ENCODE measurements at places on chromosomes 16 and 17. TPM values are rescaled to one million over a fixed set of nuclear protein-coding genes. Genes with fewer than 3 reads are reported as not detected.

MPO gene
- not detected for total RNA-seq

TGFB1I1 gene
- total RNA-seq = 32.5 TPM

KRTAP2-3 gene
- not detected for total RNA-seq

SP6 gene
- 4.0 TPM for total RNA-seq

CYGB gene
- 6.0 TPM for total RNA-seq

KRT40 gene
- not detected for total RNA-seq

CIBAR2 gene
- total RNA-seq = not detected

G6PC1 gene
- 0.08 TPM for total RNA-seq

RAC3 gene
- 39.4 TPM for total RNA-seq

ZNF174 gene
- total RNA-seq = 14.4 TPM

CES5A gene
- total RNA-seq = not detected

ACSM3 gene
- 0.44 TPM for total RNA-seq

RRAD gene
- total RNA-seq = 4.3 TPM

PRSS33 gene
- total RNA-seq = 0.59 TPM

NDRG4 gene
- total RNA-seq = 5.1 TPM

GRCh38 chr16:27995378-27995777, 68.1 kb downstream of the GSG1L start:
- DNase-seq = no peak

DNA sequence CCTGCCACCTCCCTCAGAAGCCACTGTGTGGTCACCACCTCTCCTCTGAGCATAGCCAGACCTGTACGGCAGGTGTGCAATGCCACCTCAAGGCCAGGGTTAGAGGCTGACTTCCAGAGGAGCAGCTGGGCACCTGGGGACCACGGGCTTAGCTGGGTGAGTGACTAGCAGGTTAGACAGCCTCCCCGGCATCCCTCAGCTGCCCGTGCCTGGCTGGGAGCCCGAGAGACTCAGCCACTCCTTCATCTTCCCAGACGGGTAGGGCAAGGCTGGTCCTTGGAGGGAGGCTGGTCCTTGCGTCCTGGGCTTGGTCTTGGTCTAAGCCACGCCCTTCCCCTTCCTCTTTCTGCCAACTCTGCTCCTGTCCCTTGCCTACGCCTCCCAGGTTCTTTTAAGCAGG, 7.8 kb downstream of the CRHR1 start:
- DNase-seq = no peak

DNA sequence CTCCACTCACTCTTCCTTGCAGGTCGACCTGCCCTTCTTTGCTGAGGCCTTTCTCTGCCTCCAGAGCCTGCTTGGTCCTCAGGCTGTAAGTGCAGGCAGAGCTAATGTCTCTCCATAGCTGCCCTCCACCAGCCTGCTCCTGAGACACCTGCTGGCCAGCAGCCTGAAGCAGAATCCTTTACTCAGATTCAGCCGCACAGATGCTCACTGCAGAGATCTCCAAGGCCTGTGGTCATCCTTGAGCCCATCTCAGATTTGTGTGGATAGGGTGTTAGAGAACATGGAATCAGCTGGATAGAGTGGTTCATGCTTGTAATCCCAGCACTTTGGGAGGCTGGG, 11.5 kb downstream of the DEXI start:
- no peak for DNase-seq

DNA sequence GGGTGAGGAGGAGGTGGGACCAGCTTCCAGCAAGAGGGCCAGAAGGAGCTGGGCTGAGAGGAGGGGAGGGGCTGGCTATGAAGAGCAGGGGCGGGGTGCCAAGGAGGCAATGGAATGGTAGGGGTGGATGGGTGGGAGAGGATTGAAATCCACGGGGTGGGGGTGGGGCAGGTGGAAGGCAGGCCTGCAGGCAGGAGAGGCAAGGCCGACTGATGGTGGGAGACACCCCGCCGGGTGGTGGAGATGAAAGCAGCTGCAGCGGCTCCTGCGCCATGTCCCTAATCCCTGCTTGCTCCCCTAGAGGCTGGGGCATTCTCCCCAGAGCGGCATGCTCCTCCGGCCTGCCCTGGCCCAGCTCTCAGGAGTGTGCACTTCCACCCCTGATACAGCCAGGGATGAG, 27.8 kb upstream of the TAC4 start:
- no peak for DNase-seq

DNA sequence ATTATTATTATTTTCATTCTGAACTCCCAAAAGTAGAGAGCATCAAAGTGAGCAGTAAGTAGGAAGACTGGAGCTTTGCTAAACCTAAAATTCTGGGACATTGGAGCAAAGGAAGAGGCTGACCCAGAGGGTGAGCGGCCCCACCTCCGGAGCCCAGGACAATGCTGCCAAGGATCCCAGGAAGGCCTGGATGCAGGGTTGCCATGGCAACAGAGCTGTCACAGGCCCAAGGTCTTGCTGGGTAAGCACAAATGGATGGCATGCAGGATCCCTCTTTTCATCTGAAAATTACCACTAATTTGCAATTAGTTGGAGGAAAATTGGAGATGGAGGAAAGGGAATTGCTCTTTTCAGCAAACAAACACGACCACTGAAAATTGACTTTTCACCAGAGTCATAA, 457.9 kb upstream of the CDH5 start:
- no peak for DNase-seq

DNA sequence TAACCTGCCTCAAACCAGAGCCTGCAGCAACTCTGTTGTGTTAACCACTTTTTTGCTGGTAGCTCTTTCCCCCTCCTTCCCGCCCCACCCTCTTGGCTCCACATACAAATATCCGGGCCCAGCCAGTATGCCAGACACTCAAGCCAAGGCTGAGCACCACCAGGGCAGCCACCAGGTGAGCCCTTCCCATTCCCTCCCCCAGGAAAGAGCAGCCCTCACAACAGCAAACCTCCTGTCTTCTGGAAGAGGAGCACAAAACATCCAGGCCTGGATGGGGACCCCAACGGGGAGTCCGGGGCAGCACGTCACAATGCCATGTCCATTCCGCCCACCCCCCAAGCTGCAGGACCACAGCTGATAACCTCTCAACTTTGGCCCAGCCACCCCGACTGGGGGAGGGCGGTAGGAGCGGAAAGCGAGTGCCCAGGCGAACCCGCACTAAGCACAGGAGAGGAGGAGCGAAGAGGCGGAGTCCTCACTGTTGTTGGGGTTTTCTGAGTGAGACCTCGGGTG, 757 bp downstream of the ORMDL3 start:
- no peak for DNase-seq

GRCh38 chr16:9148374-9149015, 57.1 kb downstream of the HAPSTR1 start:
- no peak for DNase-seq

GRCh38 chr17:60087882-60088669, 9.4 kb upstream of the HEATR6 start:
- DNase-seq = no peak

DNA sequence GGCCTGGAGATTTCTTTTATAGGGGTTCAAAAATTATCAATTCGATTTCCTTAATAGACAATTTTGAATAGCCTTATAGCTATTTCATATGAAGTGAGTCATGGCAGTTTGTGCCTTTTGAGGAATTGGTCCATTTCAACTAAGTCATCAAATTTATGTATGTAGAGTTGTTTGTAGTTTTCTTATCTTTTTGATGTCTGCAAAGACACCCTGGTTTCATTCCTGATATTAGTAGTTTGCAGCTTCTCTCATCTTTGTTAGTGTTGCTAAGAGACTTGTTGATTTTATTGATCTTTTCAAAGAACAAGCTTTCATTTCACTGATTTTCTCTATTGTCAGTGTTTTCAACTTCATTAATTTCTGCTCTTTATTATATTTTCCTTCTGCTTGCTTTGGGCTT, 44.2 kb downstream of the N4BP1 start:
- DNase-seq = no peak

DNA sequence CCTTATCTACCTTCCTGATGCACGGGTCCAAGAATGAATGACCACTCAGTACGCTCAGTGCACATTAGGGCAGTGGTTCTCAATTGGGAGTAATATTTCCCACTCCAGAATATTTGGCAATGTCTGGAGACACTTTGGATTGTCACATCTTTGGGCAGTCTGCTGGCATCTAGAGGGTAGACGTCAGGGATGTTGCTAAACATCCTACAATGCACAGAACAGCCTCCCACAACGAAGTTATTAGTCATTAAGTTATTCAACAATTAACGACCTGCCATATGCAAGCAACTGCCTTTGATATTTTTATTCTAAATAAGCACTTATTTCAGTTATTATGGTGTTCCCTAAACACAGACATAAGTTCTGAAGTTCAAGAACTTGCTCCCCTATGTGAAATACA, 669.3 kb downstream of the TOX3 start:
- DNase-seq = no peak

- DNase-seq = no peak
These were observed 538.5 kb upstream of the CDH11 start for GRCh38 chr16:65660390-65660789.

- peak; percentile 71 for DNase-seq
These were observed 13.6 kb downstream of the CEP20 start for GRCh38 chr16:15874745-15875314.

GRCh38 chr16:59046335-59046734, 312.2 kb upstream of the GOT2 start:
- DNase-seq = no peak

DNA sequence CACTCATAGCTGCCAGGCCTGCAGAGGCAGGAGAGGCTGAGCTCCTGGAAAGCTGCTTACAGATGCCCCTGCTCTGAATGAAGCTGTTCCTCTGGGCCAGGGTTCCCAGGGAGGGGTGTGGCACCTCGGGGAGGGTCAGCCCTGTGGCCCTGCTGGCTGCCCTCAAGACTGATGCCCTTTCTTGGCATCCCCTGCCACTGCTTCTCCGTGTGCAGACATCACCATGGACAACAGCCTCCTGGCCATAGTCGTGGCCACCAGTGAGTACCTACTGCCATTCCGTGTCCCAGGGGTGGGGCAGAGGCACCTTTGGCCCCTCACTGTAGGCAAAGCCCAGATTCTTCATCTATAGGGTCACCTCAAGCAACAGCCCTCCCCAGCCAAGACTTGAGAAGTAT, 8.9 kb downstream of the MRPL27 start:
- DNase-seq = no peak

- no peak for DNase-seq
These were observed 108.6 kb downstream of the XYLT1 start for GRCh38 chr16:17362183-17362582.

GRCh38 chr16:65446427-65446826, 324.6 kb upstream of the CDH11 start:
- no peak for DNase-seq

GRCh38 chr17:73358668-73359067, 46.9 kb upstream of the CDC42EP4 start:
- DNase-seq = no peak

GRCh38 chr17:82932518-82933310, 92.9 kb upstream of the ZNF750 start:
- no peak for DNase-seq
